ENCODE measurements at places on chromosomes 12 and 14. TPM values are rescaled to one million over a fixed set of nuclear protein-coding genes. Genes with fewer than 3 reads are reported as not detected.

DNA sequence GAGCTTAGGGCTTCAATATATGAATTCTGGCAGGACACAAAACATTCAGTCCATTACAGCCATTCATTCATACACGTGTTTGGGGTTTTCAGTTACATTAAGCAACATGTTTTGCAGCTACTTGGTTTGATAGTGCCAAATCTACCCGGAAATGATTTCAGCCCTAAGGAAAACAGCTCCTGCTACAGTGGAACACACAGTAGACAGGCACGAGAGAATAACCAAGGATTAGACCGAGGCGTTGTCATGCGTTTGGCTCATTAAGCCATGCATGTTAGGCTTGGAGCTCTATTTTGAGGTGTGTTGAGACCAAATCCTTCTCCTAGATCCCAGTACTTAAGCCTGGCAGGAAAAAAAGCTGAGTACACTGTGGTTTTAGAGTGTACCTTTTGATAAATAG is 177.4 kb downstream of the PRKCH start:
- DNase-seq, result no peak

DNA sequence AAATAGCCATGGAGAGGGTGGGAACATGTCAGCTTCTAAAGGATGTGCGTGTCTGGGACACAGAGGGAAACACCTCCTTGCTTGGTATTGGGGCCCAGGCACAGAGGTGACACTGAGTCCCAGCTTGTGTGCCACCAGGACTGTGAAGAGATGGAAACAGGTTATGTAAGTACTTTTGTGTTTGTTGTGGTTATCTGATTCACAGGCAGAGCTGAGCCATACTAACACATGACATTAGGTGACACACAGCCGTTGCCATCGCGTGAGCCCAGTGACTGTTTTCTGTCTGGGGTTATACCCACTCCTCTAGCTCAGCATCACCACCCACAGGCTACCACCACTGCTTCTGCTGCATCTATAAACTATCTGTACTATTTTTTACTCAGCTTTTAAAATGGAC is 12.1 kb upstream of the FLVCR2 start:
- no peak for DNase-seq

DNA sequence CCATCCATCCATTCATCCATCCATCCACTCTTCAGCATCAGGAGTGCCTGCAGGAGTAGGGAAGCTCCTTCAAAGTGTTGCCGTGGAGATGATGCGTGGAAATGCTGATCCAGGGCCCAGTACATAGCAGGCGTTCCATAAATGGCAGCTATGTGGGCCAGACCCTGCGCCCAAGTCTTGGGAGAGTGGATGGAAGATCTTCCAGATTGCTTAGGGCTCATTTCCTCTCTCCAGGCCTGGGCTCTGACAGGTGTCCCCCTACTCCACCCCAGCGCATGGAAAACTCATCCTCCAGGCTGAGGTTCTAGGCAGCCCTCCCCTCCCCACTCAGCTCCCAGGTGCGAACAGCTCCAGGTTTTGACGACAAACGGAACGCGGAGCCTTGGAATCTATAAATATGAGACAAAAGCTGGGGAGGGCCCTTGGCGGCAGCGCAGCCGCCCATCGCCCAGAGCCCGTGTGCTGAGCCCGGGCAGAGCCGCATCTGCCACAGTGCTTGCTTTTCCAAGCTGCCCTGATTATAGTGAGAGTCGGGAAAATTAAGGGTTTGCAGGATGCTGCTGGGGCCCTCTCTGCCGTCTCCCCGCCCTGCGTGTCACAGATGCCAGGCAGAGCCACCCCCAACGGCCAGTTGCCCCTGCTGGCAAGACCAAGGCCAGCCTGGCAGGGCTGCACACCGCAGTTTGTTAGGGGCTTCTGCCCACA is 1.6 kb downstream of the BEGAIN start:
- DNase-seq, result peak; percentile 20

- DNase-seq, result no peak
Measured at GRCh38 chr14:104689109-104689880, at the start of gene INF2. Gene INF2, plus strand, starts transcription at chr14:104689618. Its CDS starts 11,748 bp downstream, at chr14:104701366.

Gene SYNJ2BP
- total RNA-seq, result 35.8 TPM

Gene PLA2G1B
- 1.2 TPM for total RNA-seq

Gene CLEC1A
- 12.9 TPM for total RNA-seq
